Activated naive CD4-positive, alpha-beta T cell treated with anti-CD3 and anti-CD28 coated beads, Interleukin-2, amount 50 U/mL, for 72 hours (primary cell): ENCODE measurements at places on chromosomes 7 and 10. TPM values are rescaled to one million over a fixed set of nuclear protein-coding genes. Genes with fewer than 3 reads are reported as not detected.

CDHR3 gene
- total RNA-seq, result 0.71 TPM

FAM131B gene
- 0.77 TPM for total RNA-seq

OAT gene
- total RNA-seq, result 39.3 TPM

BMI1 gene
- 42.9 TPM for total RNA-seq

PLCE1 gene
- total RNA-seq, result 0.04 TPM

HOXA6 gene
- 0.31 TPM for total RNA-seq

CDC14C gene
- not detected for total RNA-seq

CARD11 gene
- 83.3 TPM for total RNA-seq

GRCh38 chr7:157037635-157038034, 27.2 kb upstream of the MNX1 start:
- no peak for DNase-seq

GRCh38 chr7:102040569-102040968, 223.1 kb downstream of the CUX1 start:
- no peak for DNase-seq

- peak; percentile 18 for DNase-seq
Observed at GRCh38 chr10:130924138-130924819, 387.2 kb downstream of the TCERG1L start.

- no peak for DNase-seq
Observed at GRCh38 chr10:21280971-21281572, 244.4 kb downstream of the SKIDA1 start.

- DNase-seq, result no peak
Observed at GRCh38 chr10:52956861-52957260, 184.3 kb upstream of the MBL2 start.

DNA sequence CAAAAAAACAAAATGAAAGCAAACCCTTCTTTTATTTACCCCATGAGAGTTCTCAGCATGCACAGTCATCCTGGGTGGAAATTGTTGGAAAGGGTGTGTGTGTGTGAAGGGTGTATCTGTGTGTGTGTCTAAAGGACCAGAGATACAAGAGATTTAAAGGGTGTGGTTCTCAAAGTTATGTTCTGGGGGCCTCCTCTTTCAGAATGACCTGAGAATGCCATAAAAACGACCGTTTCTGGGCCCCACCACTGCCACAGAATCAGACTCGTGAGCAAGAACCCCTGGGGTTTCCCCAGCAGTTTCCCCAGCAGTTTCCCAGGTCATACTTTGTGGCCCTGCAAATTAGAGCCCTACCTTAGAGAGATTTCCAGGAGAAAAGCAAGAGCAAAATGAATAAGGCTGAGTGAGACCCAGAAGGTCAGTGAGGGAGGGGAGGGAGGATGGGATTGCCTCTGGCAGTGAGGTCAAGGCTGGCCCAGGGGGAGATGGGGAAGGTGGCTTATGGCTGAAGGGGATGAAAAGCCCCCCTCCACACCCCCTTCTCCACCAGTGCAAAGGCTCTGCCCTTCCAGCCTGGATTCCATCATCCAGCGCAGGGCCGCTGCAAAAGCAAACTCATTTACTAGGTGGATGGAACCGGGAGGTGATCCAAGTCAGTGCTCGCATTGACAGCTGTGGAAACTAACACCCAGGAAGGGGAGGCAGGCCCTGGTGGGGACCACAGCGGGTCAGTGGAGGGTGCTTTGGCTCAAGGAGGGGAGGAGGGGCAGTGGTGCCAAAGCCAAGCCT, 10.2 kb downstream of the PYROXD2 start:
- peak; percentile 8 for DNase-seq

DNA sequence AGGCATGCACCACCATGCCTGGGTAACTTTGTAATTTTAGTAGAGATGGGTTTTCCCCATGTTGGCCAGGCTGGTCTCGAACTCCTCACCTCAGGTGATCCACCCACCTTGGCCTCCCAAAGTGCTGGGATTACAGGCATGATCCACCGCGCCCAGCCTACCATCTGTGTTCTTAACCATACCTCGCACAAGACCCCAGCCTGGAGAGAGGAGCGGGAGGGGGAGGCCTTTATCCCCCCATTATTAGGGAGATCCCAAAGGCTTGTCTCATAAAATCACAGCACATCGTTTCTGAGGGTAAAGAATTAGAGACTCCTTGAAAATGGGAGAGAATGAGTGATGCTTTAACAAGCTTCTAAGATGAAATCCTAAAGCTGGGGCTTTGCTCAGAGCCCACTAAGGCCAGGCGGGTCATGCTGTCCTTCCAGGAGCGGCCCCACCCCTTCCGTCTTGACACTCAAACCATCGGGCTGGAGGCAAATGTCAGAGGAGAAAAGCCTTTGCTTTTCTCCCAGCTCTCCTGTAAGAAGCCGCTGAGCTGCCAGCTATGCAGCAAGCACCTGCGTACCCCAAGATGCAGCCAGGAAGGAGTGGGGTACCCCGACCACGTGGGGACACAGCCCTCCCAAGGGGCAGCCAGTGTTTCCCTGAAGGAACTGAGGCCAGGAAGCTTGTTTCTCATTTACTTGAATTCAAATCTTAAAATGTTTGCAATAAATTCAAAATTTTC, 339.7 kb downstream of the PTPRN2 start:
- no peak for DNase-seq

GRCh38 chr10:29701306-29701705, 66.5 kb upstream of the SVIL start:
- no peak for DNase-seq

DNA sequence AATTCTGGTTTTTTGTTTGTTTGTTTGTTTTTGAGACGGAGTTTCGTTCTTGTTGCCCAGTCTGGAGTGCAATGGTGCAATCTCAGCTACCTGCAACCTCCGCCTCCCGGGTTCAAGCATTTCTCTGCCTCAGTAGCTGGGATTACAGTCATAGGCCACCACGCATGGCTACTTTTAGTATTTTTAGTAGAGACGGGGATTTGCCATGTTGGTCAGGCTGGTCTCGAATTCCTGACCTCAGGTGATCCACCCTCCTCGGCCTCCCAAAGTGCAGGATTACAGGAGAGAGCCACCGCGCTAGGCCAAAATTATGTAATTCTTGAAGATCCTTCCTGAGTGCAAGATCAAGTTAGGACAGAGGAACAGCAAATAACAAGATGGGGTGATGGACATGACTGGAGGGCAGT, 719 bp downstream of the ZNF33B start:
- no peak for DNase-seq

DNA sequence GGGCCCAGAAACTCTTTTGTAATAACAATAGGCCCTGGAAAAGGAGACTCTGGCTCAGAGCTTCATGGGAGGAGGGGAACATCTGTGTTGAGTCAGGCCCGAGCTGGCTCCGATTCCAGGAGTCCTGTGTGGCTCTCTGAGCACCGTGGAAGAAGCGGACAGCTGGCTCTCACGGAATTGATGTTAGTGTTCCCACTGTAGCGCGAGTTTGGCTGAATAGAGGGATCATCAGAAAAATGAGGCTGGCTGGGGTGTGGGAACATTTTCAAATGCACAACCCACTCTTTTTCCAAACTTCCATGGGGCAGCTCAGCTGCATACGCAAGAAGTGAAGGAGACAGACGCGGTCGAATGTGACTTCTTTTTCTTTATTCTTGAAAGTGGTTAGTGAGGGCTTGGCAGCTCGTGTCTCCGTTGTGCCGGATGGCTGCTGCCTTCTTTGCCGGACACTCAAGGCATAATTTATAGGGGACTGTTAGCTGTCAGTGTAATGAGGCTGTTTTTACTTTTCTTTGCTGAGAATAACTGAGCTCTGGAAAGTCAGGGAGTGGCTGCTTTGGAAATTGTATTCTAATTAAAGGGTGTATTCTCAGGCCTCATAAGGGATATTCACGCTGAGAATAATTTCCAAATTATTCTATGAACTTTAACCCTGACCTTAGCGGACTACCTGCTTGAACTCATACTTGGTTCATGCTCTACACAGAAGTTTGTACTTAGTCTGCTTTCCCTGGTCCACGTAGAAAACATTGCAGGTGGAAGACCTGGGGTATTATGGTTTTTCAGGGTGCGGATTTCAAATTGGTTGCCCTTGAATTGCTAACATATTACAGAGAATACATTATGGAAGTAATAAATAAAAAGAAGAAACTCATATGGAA, 23.1 kb downstream of the MDFIC start:
- DNase-seq, result no peak

GRCh38 chr7:98621573-98622482, 4.7 kb downstream of the NPTX2 start:
- DNase-seq, result no peak

GRCh38 chr7:49670991-49671390, 102.4 kb upstream of the VWC2 start:
- DNase-seq, result no peak
